ENCODE measurements at places on chromosomes 3 and 15.

- DNase-seq: no peak
Observed at GRCh38 chr3:112334691-112335433, 1.9 kb downstream of the CD200 start.

- DNase-seq: no peak
Observed at GRCh38 chr15:43957724-43958123, 130.9 kb downstream of the WDR76 start.

DNA sequence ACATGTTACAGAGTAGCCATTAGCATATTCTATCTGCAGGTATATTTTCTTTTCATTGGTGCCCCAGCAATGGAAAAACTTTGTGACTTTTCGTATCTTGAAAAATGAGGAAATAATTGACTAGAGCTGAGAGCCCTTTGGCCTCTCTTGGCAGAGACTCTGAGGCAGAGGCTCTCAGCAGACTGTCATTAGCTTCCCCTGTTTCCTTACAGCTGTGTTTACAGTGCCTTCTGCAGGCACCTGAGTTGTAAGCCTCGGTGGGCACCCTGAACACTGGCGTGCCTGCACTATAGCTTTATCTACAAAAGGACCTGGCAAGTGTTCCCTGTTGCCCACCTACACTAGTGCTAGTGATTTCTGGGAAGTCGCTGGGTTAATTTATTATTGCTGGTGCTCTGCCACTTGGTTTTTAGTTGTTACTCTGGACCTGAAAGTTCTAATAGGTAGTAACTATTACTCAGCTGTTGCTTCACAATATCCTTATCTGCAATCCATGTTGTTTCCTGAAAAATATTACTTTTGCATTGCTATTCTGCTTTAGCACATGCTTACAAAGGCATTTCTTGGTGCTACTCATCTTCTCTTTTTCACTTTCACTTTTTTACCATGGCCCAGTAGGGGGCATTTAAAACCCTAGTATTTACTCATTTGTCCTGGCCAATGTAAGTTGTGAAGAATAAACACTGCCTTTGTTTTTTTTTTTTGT is 7.8 kb upstream of the GPR171 start:
- no peak for DNase-seq

- no peak for DNase-seq
Observed at GRCh38 chr3:126376444-126376843, 18.3 kb upstream of the CFAP100 start.

- no peak for DNase-seq
Observed at GRCh38 chr15:80536231-80536630, 132.0 kb downstream of the ARNT2 start.

DNA sequence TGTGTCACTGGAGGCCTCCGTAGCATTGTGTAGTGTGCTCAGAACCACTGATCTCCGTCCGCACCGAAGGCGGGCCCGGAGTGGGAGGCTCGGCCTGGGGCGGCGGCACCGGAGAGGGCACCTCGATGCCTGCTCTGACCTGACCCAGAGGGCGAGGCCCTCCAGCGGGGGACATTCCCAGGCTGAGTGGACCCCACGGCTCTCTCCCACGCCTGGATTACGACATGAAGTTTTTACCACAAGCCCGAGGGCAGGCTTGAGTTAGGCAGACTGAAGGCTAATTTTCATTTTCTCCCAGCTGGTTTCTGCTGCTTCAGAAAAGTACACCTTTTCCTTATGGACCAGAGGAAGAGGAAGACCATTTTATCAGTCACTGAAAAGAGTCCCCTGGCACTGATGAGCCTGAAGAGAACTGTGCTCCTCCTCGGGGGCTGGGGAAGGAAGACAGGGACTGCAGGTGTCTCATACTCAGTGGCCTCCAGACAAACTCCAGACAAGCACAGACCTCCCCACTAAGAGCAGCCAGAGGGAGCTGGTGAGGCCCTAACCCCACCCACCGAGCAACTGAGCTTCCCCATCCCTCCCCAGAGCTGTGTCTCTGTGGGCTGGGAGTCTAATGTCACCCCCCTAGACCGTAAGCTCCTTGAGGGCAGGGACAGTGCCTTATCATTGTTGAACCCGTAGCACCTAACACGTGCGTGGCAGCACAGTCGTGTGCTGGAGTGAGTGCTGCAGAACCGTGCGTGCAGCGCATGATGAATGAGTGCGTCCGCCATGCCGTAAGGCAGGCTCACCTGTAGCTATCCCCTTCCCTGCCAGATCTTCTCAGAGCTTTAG is 74.5 kb upstream of the BLM start:
- DNase-seq: no peak

DNA sequence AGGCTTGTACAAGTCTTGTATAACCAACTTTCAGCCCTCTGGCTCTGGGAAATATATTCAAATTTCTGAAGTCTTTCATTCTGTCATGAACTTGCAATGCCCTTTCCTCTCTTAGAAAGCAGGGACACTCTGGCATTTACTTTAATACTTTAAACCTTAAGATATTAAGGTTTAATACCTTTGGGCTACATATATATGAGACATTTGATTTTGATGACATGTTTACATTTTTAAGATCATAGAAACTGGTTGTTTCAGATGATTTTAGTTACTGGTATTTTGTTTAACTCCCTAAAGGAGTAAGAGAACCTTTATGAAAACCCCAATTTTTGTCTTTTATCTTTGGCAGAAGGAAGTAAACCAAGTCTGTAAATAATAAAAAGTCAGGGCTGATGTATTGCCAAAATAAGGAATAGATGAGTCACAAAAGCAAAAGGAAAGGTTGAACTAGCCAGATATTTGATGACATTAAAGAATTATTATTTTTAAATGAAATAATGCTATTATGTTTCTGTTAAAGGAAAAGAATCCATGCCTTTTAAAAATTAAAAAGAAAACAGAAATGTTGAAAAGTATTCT is 579.0 kb upstream of the CBLB start:
- DNase-seq: no peak

DNA sequence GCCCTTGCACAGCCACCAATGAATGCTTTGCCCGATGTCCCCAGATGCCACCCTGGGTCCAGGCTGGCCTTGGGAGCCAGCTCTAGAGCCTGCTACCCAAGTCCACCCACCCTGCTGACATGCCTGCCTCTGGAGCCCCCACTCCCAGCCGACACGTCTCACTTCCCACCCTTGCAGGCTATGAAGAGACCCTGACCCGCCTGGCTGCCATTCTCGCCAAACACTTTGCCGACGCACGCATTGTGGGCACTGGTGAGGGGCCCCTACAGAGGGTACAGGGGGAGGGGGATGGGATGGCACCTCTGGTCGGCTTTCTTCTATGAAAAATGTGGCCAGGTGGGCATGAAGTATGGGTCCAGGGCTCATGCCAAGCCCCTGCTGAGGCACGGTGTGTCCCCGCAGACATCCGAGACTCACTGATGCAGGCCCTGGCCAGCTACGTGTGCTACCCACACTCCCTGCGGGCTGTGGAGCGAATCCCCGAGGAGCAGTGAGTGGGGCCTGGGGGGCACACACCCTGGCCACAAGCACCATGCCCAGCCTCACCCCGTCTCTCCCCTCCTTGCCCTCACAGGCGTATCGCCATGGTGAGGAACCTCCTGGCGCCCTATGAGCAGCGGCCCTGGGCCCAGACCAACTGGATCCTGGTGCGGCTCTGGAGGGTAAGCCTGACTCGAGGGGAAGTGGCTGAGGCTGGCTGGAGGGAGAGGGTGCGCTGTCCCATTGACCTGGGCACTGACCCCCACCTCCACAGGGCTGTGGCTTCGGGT is 6.0 kb downstream of the AMIGO3 start:
- DNase-seq: no peak

DNA sequence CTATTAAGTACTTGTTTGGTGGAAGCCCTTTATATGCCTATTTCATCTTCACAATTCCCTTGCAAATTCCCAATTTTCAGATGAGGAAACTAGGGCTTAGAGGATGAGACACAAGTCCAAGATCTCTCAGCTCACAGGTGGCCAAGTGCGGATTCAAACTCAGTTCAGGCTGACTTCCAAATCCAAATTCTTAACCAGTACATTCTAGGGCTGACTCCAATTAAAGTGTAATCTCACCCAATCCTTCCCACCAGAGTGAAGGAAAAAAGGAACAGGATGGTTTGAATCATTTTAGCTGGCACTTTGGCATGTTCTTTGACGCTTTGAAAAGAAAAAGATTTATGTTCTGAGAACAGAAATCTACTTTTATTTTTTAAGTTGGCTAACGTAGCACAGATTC is 12.7 kb downstream of the ARHGEF3 start:
- no peak for DNase-seq

- no peak for DNase-seq
Observed at GRCh38 chr3:15315003-15315402, 17.4 kb downstream of the SH3BP5 start.

- DNase-seq: no peak
Observed at GRCh38 chr3:113018536-113019181, 27.9 kb downstream of the GTPBP8 start.

DNA sequence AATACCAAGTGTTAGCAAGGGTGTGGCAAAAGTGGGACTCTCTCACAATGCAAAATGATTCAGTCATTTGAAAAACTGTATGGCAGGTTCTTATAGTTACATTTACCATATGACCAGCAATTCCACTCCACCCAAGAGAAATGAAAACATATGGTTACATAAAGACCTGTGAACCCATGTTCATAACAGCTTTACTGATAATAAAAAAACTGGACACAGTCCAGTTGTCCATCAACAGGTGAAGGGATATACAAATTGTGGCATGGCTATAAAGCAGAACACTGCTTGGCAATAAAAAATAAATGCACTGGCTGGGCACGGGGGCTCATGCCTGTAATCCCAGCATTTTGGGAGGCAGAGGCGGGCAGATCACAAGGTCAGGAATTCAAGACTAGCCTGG is 30.8 kb downstream of the RAD18 start:
- no peak for DNase-seq

DNA sequence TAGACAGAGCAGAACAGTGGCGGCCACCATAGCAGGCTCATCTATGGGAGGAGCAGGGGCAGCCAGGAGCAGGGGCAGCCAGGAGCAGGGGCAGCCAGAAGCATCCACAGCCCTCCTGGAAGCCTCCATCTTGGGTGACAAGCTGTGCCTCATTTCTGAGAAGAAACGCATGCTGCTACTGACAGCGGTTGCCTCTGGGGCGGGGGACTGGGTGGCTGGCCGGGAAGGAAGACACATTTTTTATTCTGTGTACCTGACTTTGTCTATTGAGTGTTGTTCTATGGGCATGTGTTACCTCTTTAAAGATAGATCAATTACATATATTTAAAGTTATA is 71.5 kb upstream of the KLF13 start:
- no peak for DNase-seq

DNA sequence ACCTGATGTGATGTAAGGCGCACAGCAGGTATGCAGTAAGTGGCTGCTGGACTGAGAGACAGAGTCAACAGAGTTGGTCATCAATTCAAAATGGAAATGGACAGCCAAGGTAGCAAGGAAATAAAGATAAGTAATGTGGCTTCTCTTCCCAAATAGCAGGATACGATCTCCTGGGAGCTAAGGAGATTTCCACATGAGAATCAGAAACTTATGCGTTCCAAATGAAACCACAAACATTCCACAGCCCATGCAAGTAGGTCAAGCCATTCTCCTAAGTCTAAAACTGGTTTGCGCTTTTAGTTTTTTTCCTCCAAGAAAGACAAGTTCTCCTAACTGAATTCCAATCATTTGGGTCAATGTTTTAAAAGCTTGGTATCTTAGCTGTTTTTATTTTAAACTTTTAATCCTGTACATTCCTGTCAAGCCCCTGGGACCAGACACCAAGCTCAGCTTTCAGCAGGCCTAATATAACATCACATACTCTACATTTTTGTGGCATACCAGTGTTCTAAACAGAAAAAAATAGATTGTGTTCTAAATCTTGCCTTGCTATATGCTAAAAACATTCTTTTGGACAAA is 73.7 kb upstream of the TSPAN3 start:
- DNase-seq: no peak

GRCh38 chr3:143657391-143657790 is 190.9 kb downstream of the SLC9A9 start:
- no peak for DNase-seq

DNA sequence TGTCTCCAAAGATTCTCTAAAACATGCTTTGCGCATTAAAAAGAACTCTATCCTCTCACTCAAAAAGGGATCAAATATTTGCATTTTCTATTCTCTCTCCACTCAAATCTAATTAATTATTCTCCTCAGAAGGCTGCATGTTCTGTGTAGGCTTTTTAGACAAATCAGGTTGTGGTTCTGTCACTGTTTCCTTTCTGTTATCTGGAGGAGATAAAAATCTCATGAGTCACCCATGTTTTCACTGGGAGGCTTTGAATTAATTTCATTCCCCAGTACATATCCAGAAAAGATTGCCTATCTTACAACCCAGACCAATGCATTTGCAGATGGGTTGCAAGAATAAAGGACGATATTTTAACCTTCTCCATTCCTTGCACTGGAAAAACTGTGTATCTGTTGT is 446.5 kb downstream of the GRM7 start:
- DNase-seq: no peak

DNA sequence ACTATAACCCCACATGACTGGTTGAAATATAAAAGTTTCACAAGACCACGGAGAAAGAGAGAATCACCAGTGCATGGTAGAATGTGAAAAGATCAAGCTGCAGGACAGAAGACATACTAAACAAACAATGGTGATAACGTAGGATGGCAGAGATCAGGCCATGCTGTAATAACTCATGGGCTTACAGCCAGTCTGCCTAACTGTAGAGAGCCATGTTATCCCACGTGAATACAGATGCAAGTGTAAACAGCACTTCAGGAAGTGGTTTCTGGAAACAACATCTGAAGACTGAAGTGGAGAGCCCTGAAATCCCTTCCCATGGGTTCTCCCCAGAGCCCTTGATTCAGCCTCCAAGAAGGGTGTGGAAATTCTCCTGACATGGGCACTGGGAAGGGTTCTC is 103.2 kb upstream of the SLCO2A1 start:
- DNase-seq: no peak

GRCh38 chr15:59176653-59177316 is 29.9 kb upstream of the LDHAL6B start:
- DNase-seq: no peak

DNA sequence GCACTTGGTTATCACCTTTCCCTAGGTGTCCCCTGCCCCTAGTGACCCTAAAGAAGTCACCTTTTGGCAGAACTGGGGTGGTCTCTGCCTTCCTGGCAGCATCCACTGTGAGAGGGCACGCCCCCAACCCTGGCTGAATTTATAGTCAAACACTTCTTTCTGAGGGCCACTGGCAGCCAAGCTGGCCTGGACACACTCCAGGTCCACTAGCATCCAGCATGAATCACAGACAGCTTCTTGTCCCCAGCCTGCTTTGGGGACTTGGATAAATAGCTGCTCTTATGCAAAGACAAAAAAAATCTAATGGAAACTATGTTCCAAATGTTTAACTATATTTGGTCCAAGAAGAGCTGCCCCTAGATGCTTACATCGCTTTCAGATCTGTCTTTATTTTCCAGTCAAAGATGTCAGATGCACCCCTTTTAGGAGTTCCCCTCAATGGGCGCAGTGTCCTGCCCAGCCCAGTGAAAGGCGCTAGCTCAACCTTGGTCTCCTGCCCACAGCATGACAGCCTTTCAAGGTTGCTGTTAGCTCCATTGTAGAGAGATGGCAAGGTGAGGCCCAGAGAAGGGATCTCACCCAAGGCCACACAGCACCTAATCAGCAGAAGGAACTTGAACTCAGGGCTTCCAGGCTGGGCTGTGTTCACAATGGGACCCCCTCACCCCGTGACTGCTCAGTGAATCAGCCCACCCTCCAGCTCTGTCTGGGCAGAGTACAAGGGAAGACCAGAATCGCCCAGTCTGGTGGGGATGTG is 7.0 kb downstream of the RASL12 start:
- no peak for DNase-seq
